ENCODE measurements at places on chromosomes 2 and 18.
A peak's percentile ranks its signal among the peaks of the same experiment; 100 is the strongest.

DNA sequence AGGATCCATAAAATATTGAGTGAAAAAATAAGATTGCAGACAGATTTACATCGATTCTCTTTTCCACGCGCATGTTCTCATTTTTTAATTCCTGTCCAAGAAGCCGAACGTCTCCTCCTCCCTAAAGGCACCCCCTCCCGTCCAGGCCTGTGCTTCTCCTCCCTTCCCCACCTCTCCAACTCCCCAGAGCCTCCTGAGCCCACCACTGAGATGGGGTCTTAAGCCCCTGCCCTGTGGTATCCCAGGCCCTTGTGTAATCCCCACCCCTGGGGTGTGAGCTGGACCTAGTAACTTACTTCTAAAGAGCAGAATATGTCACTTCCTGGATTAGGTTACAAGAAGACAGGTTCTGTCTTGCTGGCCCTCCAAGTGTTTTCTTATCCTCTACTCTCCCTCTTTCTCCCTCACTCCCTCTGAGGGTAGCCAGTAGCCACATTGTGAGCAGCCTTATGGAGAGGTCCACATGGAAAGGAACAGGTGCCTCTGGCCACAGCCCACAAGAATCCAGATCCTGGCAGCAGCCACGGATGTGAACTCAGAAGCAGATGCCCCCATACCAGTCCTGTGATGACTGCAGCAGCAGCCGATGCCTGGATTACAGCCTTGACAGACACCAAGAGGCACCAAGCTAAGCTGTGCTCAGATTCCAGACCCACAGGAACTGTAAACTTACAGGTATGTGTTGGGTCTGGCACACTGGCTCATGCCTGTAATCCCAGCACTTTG, 39.6 kb upstream of the OTOS start:
- DNase-seq, result no peak

DNA sequence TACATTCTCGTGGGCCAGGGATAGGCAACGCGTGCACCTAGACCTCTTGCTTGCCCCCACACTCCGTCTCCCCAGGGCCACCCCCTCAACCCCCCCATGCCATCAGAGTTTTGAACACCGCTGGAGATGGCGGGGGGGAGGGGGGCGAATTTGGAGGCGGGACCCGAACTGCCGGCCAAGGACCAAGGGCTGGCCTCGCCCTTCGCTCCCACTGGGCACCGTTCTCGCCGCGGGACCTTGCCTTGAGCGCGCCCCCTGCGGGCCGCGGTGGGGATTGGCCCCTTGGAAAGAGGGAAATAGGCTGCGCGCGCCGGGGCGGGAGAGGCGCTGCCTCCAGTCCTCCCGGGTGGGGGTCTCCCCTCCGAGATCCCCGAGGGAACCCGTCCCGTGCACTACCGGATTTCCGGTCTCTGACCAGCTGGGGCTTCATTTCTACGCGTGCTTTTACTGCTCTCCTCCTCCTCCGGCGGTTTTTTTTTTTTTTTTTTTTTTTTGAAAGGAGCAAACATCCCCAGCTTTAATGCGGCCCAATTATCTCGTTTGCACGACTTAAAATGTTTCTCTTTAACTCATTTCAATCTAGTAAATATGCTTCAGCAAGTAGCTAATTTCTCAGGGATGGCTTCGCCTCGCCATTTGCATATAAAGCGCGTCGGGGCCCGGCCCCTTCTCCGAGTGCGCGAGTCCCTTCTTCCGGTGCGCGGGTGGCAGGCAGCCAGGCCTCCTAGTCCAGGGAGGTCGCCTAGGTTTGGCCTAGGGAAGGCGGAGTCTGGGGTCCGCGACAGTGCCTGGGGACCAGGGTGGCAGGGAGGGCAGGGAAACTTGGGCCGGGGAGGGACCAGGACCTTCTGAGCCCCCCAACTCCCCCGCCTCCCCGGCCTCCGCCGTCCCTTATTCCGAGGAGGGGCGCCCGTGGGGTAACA, 10.0 kb upstream of the GBX2 start:
- DNase-seq, result peak; percentile 74

GRCh38 chr18:24534271-24534670, 73.8 kb downstream of the HRH4 start:
- DNase-seq, result no peak

GRCh38 chr18:78798402-78799175, 181.0 kb upstream of the SALL3 start:
- no peak for DNase-seq

- no peak for DNase-seq
These were observed 96.6 kb downstream of the CPO start for GRCh38 chr2:207035875-207036274.

Measured in suppressor macrophage treated with lipopolysaccharide for 1 hour (primary cell).